ENCODE measurements at places on chromosomes 3 and 15. TPM values are rescaled to one million over a fixed set of nuclear protein-coding genes. Genes with fewer than 3 reads are reported as not detected.

GRCh38 chr3:139101396-139101795 lies 56.7 kb upstream of the PRR23C start:
- DNase-seq, result no peak

DNA sequence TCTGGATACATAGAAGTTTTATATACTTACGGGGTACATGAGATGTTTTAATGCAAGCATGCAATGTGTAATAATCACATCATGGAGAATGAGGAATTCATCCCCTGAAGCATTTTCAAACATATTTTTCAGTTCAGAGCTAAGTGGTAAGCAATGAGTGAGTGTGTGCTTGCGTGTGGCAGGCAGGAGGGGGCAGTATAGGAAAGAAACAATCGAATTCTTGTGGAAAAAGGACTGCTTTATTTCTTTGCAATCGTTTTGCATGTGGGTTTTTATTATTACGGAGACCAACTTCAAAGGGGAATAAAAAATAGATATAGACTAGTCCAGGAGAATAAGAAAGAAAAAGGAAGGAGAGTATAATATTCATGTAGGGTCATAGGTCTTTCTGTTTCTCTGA lies 271.6 kb downstream of the CHL1 start:
- no peak for DNase-seq

DNA sequence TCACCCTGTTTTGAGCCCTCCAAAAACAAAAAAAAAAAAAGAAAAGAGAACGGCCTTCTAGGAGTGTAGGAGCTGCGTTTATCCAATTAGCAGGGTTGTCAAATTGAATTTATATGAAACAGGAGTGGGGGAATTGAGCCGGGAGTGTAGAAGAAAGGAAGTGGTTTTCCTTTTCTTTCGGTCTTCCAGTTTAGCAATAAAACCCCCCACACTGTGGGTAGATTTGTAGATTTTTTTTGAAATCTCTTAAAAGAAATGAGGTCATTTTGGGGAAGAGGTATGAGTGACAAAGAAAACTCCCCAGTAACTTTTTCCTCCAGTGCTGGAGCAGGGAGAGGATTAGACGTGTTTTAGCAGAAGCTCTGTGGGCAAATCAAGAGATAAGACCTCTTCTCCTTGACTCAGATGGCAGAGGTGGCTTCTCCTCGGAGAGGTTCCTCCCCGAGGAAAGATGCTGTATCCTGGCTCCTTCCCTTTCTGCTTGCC lies 30.8 kb downstream of the BOC start:
- no peak for DNase-seq

DNA sequence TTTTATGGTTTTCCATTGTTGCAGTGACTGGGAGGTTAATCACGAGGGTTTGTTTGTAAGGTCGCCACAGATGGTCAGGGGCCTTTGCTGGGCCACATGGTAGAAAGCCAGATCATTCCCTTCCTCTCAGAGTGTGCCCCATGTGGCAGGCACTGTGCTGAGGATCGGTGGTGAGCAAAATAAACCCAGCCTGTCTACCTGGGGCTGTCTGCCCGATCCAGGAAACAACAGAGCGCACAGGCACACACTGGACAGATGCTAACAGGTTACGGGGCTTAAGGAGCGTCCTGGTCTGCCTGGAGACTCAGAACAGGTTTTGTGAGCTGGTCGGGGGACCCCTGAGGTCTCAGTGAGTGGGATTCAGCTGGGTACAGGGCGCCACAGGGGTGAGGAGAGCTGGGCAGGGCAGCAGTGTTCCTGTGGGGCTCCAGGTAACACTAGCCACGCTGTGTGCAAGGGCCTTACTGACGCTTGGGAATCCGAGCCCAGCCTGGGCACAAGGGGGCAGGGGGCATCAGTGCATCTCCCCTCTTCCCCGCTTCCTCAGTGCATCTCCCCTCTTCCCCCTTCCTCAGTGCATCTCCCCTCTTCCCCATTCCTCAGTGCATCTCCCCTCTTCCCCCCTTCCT lies 136.4 kb downstream of the DNAJB8 start:
- no peak for DNase-seq

- no peak for DNase-seq
Observed at GRCh38 chr3:69240651-69241568, 118.5 kb upstream of the LMOD3 start.

GRCh38 chr3:182455011-182455410 lies 338.3 kb upstream of the ATP11B start:
- no peak for DNase-seq

The ZIC1 gene
- 30.7 TPM for total RNA-seq

DNA sequence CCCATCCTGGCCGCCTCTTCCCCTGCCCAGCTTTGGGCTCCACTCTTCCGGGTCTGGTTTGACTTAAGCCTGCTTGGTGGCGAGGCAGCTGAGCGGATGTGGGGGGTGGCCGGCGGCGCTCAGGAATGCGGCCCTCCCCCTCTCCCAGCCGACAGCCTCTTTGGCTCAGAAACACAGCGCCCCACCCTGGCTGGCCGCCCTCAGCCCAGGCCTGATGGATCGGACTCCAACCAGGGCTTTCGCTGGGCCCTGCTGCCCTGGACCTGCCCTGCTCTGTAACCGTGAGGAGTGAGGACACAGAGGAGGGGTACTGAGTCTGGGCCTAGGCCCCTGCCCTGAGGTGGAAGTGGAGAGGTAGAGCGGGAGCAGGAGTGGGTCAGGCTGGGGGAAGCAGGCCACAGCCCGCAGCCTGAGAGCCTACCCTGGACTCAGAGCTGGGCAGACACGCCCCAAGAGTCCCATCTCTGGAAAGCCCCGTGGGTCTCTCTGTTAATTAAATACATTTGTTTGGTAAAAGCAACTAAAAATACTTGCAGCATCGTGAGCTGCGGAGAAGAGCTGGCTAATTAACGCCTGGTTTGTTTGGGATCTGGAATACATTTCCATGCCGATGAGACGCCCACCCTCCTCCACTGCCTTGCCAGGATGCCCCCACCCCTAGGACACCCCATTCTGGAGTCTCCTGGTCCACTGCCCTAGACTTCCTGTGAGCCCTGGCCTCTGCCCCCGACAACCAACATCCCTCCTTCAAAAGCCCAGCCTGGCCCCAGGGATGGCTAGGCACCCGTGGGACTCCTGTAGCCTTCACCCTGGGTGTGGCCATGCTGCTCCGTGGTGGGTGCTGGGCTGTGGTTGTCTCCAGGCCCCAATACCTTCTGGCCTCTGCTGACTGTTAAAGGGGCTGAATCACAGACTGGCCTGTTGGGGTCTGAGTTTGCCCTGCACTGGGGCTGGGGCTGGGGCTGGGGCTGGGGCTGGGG lies 19.6 kb downstream of the PLXNA1 start:
- peak; percentile 98 for DNase-seq

GRCh38 chr15:45499426-45499825 lies 23.1 kb downstream of the SLC30A4 start:
- DNase-seq, result no peak

DNA sequence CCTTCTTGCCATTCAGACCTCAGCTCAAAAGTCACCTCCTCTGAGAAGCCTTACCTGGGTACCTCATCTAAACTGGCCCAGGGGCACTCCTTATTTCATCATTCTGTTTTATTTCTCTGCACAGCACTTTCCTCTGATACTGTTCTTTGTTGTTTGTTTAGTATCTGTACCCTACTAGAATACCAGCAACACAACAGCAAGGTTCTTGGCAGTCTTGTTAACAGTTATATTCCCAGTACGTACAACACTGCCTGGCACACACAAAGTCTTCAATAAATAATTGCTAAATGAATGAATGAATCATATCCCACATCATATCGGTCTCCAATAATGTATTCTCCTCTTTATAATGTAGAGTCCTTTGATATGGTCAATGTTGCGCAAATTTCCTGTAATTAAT lies 188.1 kb downstream of the FOXP1 start:
- DNase-seq, result no peak

The SPTBN5 gene
- total RNA-seq, result 0.45 TPM

The GOLGA8S gene
- total RNA-seq, result not detected

The STRA6 gene
- not detected for total RNA-seq

- no peak for DNase-seq
Observed at GRCh38 chr15:98635848-98636247, 12.5 kb upstream of the IGF1R start.
